Inflammatory macrophage treated with lipopolysaccharide for 1 hour (primary cell): ENCODE measurements at places on chromosomes 2 and 18.

DNA sequence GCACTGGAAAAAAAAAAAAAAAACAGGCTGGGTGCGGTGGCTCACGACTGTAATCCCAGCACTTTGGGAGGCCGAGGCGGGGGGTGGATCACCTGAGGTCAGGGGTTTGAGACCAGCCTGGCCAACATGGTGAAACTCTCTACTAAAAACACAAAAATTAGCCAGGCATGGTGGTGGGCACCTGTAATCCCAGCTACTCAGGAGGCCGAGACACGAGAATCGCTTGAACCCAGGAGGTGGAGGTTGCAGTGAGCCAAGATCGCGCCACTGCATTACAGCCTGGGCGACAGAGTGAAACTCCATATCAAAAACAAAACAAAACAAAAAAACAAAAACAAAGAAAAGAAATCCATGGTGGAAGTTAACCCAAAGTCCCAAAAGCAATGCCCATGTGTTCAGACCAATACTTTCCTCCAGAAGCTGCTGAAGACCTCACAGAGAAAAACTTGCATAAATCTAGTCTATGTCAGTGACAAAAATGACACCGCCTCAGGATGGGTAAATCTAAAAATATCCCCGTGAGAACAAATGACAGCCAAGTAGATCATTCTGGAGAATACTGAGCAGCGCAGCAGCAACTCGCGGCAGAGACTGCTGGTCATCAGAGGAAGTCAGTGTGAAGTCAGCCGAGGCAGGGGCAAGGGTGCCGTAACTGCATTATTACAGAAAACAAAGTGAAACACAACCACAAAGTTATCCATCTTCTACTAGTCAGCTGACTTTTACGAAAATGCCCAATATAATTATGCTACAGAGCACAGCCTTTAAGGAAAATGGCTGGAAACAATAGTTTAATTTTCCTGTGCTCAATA is 41.0 kb downstream of the LPIN2 start:
- peak; percentile 78 for DNase-seq

DNA sequence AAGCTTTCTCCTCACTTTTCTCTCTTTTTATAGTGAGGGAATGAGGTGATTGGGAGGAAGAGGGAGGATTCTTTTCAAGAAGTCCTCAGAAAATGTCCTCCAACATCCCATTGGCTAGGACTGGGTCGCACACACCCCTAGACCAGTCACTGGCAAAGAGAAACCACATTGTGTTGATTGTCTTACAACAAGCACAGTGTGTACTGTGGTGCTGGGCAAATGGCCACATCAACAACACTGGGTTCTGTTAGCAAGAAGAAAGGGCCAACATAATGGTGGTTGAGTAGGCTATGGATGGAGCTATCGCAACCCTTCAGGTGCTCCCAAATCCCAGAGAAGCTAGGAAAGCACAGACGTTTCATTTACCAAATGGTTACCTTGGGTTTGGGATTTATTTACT is 18.7 kb upstream of the PTPN4 start:
- DNase-seq = no peak

DNA sequence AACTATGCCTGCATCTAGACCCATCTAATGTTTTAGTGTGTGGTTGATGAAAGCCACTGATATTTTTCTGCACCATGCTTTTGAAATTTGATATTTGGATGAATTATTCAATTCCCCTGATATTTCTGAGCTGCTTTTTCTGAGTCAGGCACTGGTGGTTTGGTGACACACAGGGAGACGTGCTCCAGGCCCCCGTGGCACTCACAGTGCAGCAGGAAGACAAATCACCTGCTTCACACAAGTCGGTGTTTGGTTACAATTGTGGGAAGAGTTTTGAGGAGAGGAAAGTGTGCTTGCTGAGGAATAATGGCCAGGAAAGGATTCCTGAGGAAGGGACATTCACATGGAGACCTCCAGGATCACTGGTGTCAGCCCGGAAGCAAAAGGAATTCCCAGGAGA is 179.7 kb downstream of the ACKR3 start:
- DNase-seq = no peak

GRCh38 chr18:55251254-55251971 is 292.2 kb upstream of the CCDC68 start:
- no peak for DNase-seq

- no peak for DNase-seq
These were observed 22.9 kb downstream of the SLC66A2 start for GRCh38 chr18:79928563-79928960.
